ENCODE measurements at places on chromosomes 13 and 19.

GRCh38 chr19:55594996-55595545 lies 4.2 kb downstream of the FIZ1 start:
- DNase-seq, result no peak

- DNase-seq, result no peak
Observed at GRCh38 chr13:109672545-109672944, 113.8 kb downstream of the IRS2 start.

- DNase-seq, result no peak
Observed at GRCh38 chr19:55693336-55693974, 18.4 kb downstream of the EPN1 start.

- DNase-seq, result no peak
Observed at GRCh38 chr13:44426461-44426860, 52.8 kb downstream of the SERP2 start.

DNA sequence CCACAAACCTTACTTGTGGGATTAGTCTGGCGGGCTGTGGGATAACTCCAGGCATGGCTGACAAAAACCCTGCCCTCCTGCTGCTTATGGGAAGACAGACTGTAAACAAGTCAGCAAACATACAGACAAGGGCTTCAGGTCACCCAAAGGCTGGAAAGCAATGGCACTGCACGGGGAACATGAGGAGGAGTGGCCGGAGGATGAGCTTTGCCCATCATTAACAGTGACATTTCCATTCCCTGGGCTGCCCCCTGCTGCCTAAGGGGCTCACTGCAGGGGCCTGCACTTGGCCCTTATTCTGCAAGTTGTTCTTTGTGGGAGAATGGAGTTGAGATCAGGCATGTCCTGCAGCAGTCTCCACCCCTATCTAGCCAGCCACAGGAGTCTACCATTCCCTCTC lies 91.3 kb downstream of the UQCRFS1 start:
- DNase-seq, result no peak

DNA sequence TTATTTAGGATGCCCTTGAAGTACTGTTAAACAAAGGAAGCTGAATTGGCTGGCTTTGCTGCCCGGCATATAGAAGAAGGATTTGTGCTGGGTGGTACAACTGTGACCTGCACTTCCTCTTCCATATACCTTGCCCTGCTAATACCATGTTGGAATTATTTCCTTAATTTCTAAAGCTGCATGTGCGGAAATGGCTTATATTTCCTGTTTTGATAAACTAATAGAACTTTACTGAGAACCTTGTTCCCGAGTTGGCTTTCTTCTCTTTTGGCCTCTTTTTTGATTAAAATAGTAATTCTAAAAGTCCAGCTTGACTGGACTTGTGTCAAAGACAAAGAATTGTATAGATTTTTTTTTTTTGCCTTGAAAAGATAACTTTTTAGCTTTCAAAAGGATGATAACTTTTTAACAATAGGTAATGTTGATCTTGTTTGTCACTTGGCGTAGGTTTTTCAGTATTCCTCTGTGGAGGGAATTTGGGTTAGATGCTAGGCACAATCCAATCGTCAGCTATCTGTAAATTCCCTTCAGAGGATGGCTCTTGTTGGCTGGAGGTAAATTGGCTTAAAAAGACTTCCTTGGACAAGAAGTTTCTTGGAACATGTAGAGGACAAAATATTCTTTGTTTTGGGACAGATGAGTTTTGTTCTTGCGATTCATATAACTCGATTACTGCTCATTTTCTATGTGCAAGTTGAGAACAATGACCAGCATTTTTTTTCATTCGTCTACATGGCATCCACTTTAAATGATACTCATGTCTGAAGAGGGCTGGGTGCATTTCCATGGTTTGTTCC lies 41.4 kb downstream of the COL4A2 start:
- no peak for DNase-seq

DNA sequence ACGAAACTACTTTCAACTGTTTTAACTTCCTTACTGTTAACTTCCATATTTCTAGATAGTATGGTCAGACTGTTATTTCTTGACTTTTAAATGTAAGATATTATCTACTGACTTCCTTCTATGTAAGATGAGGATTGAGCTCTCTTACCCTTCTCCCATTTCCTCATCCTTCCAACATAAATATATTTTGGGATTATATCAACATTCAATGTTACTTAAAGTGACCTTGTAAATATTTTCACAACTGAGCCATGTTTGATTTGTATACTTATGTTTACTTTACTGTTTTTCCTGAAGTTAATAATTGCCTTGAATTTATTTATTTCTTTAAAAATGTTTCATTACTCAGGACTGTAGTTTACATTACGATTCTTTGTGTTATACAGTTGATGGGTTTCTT lies 148.7 kb downstream of the ZIC5 start:
- DNase-seq, result no peak

GRCh38 chr19:18226956-18227780 lies 930 bp upstream of the PDE4C start:
- DNase-seq, result no peak

- DNase-seq, result no peak
Observed at GRCh38 chr13:37929308-37929707, 59.7 kb upstream of the TRPC4 start.

DNA sequence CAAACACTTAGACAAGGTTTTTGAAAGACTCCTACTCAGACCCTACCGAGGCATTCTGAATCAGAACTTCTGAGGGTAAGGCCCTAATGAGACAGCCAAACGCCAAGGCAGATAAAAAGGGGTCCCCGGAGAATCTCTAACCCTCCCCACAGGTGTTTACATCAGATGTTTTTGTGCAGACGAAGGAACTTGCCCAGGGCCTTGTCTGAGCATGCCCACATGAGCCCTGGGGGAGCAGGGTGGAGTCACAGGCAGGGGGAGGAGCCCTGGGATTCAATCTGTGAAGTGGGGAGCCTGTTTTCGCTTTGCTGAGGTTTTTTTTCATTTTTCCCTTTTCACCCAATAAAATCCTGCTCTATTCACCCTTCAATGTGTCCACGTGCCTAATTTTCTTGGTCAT lies 61.6 kb upstream of the MED4 start:
- DNase-seq, result no peak

GRCh38 chr19:2797280-2797679 lies 12.0 kb downstream of the THOP1 start:
- DNase-seq, result no peak

DNA sequence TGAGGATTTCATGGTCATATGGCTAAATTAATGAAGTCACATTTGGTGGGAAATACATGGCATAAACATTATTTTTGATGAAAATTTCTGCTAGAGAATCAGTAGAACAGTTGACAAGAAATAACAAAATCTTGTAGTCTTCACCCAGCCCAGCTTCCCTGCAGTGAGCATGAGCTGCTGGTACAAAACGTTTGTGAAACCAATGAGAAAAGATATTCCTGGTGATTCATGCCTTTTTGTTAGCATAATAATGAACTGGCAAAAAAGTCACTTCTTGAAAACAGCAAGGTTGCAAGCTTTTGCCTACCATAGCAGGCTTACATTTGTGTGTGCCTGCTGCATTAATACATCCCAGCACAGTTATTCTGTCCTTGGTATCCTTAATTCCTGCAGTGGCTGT lies 475.9 kb upstream of the HTR2A start:
- DNase-seq, result no peak

DNA sequence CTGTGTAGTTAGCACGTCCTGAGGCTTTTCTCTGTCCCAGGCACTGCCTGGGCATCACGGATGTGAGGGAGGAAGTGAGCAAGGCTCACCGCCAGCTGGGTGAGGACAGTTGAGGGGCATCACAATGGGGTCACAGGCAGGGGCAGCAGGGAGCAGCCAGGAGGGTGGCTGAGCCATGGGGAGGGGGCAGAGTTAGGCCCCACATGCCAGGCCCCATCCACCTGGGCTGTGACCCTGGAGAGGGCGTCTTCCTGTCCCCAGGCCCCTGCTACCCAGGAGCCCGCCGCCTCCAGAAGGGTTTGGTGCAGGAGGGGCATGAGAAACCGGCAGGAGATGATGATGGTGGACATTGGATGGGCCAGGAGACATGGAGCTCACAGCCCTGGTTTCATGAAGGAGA lies 56.8 kb upstream of the F7 start:
- DNase-seq, result no peak

- no peak for DNase-seq
Observed at GRCh38 chr19:39946532-39946931, 12.1 kb upstream of the FCGBP start.

DNA sequence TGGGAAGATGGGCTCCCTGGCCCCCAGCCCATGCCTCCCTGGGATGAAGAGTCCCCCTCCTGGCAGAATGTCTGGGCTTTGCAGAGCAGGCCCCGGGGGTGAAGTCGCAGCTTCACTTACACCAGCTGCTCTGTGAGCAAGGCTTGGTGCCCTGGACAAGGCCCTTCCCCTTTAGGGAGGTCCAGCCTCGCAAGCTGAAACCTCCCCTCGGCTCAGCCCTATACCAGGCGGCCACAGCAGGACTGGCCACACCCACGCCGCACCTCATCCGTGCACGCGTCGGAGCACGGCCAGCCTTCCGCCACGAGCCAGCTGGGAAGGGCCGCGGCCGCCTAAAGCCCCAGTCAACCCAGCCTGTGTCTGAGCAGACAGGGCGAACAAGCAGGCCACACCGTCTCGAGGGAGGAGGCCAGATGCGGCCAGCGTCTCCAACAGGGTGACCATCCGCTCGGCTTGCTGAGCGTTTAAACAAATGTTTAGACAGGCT lies 83.2 kb upstream of the MCF2L start:
- no peak for DNase-seq

DNA sequence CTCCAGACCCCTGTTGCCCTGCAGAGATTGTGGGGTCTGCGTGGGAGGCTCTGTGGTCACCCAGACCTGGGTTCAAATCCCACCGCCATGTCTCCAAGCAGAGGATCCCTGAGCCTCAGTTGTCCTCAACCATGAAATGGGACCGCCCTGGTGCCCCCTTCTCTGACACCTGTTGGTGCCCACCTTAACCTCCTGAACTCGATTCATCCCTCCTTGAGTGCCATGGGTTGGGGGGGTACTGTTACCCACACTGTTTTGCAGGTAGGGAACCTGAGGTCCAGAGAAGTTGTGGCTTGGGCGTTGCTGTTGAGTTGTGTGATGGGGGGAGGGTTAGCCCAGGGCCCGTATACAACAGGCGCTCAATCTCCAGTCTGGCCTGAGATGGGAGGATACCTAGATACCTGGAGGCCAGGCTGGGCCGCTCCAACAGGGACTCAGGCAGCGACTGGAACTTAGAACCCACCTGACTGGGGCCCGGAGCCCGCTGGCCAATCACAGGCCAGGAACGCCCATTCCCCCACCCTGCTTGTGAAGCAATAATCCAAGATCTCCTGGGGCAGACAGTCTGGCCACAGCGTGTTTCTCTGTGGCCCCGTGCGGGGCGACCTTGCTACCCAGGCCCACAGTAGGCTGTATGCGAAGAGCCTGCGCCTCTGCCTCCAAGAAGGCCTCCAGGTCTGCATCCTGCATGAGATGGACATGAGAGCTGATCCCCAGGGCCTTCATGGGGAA lies 2.8 kb downstream of the ARID3A start:
- no peak for DNase-seq

DNA sequence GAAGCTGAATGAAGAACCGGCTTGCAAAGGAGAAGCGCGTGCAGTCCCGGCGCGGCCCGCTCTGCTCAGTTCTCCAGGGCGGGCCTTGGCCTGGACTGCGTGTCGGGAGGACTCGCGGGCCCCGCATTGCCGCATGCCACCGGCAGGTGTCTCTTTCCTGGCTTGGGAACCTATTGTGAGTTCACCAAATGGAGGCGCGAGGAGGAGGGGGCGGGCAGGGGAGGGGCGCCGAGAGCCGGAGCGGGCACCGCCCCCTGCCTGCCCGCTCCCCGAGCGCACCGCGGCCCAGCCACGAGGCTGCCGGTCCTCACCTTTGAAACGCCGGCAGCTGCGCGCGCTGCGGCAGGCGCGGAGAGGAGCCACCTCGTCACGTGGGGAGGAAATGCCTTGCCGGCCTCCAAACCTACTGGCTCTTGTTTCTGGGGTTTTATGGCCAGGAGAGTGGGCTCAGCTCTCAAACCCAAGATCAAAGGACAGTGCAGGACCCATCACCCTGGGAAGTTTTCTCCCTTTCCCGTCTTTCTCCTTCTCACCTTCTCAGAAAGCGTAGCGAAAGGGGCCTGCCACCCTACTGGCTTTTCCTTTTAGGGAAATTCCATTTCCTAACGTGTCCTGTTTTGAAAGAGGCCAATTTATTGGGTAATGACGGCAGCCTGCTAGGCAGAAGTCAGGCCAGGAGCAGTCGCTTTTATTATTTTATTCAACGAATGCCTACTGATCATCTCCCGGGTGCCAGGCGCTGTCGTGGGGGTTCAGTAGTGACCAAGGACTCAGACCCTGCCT lies 13.8 kb upstream of the UBE2L5 start:
- DNase-seq, result peak; percentile 57

DNA sequence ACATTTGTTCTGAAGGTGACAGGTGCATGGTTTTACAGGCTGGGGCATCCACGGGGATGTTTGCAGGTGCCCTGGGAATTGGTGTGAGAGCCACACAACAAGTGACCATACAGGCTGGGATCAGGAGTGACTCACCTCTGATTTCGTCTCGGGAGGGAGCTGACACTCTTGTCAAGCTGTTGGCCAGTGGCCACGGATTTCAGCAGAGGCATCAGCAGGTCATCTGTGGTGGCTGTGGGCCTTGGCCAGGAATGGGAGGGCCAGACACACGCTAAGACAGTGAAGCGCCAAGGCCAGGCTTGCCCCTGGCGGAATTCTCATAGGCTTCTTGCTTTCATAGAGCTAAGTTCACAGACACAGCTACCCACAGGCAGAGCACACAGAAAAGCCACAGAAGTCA lies 108.6 kb downstream of the HSPH1 start:
- DNase-seq, result no peak

GRCh38 chr13:112796190-112796915 lies 106.5 kb downstream of the ATP11A start:
- peak; percentile 25 for DNase-seq

Measured in Kasumi-1 (cell line).